Vagina (tissue), 2 donors: ENCODE measurements at places on chromosomes 6 and 20. TPM values are rescaled to one million over a fixed set of nuclear protein-coding genes. Genes with fewer than 3 reads are reported as not detected.

ACOT8 gene
- 50.6 TPM for total RNA-seq

PDYN gene
- not detected for total RNA-seq

RBPJL gene
- total RNA-seq, result not detected

HLA-DRB1 gene
- total RNA-seq, result 25.5 TPM

SAMD10 gene
- total RNA-seq, result 11.8 TPM

MUC22 gene
- total RNA-seq, result 2.9 TPM

KIZ gene
- 25.0 TPM for total RNA-seq

STMND1 gene
- not detected for total RNA-seq

NKX2-4 gene
- total RNA-seq, result not detected
